Eye (tissue), 1 donor: ENCODE measurements at places on chromosomes 3 and 15.
A peak's percentile ranks its signal among the peaks of the same experiment; 100 is the strongest.

DNA sequence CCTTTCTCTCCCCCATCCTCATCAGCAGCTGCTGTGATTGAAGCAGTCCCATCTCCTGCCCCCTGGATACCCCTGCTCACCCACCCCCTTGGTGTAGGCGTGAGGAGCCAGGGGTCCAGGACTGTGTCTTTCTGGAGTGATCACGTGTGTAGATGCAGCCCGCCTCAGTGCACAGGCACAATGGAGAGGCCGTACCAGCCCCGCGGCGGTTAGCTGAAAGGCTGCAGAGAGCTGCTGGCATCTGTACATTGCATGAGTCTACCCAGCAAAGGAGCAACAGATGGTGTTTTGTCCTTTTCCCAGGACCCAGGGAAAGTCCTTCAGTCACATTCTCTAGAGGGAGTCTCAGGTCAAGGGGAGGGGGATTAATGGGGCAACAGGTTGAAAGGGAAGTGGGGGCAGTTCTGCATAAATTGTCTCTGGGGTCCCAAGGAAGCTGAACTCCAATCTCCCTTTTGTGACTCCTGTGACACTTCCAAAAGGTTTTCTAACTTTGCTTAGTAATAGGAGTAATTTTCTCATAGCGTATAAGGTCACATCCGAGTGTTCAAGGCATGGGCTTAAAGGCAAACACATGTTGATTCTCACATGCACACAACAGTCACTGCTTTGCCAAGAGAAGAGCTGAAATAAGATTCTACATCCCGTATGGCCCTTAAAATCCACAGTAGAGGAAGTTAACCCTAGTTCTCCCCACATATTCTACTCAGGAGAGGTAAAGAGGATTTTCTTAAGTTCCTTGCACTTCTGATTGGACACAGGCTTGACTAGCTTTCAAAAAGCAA, 7.1 kb downstream of the CSPG5 start:
- DNase-seq = peak; percentile 95

- peak; percentile 85 for DNase-seq
Measured at GRCh38 chr15:92810418-92811138, 89.5 kb upstream of the CHD2 start.

DNA sequence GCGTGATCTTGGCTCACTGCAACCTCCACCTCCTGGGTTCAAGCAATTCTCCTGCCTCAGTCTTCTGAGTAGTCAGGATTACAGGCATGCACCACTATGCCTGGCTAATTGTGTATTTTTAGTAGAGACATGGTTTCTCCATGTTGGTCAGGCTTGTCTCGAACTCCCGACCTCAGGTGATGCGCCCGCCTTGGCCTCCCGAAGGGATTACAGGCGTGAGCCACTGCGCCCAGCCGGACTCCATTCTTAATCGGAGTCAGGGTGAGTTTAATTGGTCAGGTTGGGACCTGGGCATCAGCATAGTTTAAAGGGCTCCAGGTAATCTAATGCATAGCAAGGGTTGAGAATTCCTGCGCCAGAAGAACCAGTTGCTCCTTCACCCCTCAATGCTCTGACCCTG, 29.2 kb downstream of the MAGEF1 start:
- DNase-seq = no peak

DNA sequence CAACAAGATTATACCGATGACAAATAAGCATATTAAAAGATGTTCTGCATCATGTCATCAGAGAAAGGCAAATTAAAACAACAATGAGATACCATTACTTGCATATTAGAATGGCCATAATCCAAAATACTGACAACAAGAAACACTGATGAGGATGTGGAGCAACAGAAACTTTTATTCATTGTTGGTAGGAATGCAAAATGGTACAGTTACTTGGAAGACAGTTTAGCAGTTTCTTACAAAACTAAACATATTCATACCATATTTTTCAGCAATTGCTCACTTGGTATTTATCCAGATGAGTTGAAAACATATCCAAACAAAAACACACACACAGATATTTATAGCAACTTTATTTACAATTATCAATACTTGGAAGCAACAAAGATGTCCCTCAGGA, 160.9 kb upstream of the MME start:
- no peak for DNase-seq

DNA sequence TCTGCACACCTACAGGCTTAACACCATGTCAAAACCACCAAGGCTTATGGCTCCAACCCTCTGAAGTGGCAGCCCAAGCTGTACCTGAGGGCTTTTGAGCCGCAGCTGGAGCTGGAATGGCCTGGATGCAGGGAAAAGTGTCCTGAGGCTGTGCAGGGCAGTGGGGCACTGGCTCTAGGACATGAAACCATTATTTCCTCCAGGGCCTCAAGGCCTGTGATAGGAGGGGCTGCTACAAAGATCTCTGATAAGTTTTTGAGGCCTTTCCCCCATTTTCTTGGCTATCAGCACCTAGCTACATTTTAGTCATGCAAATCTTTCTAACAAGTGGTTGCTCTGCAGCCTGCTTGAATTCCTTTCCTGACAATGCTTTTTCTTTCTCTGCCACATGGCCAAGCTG, 37.6 kb downstream of the SPATA16 start:
- DNase-seq = no peak

GRCh38 chr15:71496336-71496955, 313.9 kb upstream of the NR2E3 start:
- DNase-seq = no peak

DNA sequence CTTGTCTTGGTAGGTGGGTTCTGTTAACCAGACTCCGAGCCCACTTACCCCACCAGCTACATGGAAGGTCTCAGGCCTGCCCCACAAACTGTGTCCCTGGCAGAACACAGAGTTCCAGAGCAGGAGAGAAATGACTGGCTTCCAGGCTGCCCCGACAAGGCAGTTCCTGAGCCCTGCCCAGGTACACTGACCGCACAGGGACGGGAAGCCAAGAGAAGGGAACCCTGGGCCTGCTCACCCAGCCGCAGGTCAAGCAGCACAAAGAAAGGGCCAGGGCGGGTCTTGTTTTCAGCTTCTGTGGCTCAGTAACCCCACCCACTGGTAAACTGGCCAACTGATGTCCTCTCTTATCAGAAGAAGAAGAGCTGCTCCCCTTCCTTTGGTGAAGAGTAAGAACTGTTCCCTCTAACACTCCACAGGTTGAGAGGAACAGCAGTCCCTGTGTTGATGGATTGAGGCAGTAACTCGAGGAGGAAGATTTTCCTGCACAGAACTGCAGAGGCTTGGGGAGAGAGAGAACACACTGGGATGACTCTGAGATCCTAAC, 68.4 kb downstream of the CRTC3 start:
- no peak for DNase-seq

- DNase-seq = no peak
Measured at GRCh38 chr3:54965746-54966145, 37.9 kb upstream of the LRTM1 start.

GRCh38 chr15:58438111-58438510, 6.3 kb downstream of the LIPC start:
- DNase-seq = no peak

DNA sequence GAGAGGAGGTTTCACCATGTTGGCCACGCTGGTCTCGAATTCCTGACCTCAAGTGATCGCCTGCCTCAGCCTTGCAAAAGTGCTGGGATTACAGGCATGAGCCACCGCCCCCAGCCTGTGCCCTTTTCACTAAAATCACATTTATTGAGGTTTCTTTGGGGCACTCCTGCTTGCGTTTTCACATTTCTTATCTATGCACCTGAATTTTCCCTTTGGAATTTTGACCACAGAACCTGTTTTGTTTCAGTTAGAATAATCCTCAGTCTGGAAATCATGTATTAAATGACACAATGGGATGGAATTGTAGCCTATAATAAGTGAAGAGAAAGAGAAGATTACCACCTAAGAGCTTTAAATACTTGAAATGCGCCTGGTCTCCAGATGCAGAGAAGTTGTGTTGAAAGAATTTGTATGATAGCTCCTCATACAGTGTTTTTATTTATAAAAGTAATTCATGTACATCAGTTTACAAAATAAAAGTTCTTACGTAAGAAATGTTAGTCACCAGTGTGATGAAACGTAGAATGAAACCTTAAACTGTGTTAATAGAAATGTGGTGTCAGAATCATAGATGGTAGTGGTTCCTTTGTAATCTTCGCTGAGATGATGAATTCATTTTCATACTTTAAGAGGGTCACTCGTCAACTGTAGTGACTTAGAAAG, 107.0 kb downstream of the TCF12 start:
- DNase-seq = no peak

GRCh38 chr3:189001559-189001958, 170.2 kb upstream of the TPRG1 start:
- no peak for DNase-seq

- DNase-seq = no peak
Measured at GRCh38 chr15:79721256-79721655, 175.6 kb downstream of the MTHFS start.

- no peak for DNase-seq
Measured at GRCh38 chr3:190716211-190716610, 146.3 kb downstream of the GMNC start.

- DNase-seq = peak; percentile 85
Measured at GRCh38 chr3:134650431-134651346, at the start of gene KY. KY (minus strand) TSS chr3:134651022; CDS start chr3:134650960, 62 bp downstream.

- no peak for DNase-seq
Measured at GRCh38 chr3:9761919-9762318, 7.8 kb downstream of the CAMK1 start.

DNA sequence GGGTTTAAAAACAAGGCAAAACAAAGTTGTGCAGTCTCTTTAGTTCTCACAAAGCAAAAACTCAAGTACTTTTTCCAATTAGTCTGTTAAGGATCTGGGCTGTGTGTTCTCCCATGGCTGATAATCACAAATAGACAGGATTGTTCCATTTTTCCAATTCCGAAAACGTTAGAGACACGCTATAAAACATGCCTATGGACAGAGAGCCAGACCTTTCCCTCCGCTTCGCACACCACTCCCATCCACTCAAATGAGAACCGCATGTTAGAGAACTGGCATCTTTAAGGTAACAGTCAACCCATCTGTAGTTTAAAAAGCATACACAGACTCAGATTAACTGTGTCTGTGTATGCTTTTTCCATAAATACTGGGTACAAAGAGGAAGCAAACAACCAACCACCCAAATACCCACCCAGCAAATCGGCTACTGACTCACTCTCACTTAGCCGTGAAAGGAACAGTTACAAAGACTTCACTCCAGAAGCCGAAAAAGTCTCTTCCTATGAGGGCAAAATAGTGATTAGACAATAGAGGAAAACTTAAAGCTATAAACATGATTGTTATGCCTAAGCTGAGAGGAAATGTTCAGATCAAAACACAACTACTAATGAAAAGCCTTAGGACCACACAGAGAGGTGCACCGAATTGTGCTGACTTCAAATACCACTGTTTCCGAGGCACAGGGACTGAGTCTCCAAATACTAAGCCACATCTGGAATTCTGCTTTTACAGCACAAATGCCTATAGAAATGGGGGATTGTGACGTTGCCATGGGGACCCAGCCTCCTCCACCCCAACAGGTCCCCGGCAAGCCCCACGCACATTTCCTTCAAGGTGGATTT, 36.1 kb downstream of the IL17RD start:
- DNase-seq = peak; percentile 57

DNA sequence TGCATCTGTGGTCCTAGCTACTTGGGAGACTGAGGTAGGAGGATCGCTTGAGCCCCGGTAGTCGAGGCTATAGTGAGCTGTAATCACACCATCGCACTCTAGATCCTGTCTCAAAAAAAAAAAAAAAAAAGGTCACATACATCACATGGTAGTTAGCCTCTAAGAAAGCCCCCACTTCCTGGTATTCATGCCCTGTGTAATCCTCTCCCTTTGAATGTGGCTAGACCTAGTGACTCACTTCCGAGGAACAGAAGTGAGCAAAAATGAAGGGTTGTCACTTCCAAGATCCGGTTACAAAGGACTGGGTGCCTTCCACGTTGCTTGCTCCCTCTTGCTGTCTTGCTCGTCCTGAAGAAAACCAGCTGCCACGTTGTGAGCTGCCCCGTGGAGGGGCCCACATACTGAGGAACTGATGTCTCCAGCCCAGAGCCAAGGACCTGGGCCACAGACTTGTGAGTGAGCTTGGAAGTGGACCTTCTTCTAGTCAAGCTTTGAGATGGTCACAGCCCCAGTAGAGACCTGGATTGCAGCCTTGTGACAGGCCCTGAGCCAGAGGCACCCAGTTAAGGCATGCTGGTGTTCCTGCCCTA, 12.6 kb upstream of the LCTL start:
- no peak for DNase-seq

- peak; percentile 75 for DNase-seq
Measured at GRCh38 chr3:141454906-141455602, 31.8 kb upstream of the RASA2 start.

DNA sequence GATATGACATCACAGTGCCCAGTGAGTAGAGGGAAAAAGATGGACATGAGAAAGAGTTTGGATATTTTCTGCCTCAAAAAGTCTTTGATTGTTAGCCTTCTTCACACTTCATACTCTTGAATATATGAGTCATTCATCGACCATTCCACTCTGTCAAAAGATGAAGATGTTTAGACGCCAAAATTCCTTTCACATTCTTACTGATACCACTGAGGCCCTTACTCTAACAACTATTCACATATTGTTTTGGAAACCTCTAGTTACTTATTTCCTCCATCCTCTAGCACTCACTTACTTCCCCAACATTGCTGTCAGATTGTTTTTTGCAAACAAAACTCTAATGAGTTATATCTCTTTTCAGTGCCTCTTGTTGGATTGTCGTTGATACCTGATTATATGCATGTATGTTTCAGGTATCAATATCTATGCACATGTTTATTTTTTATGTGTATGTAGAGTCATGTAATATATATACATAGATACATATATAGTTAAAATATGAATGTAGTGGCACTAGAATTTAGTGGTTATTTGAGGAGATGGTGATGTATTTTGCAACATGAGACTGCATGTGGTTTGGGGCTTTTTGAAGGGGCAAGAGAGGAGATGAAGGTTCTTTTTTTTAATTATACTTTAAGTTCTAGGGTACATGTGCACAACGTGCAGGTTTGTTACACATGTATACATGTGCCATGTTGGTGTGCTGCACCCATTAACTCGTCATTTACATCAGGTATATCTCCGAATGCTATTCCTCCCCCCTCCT, 40.0 kb upstream of the OR5H6 start:
- DNase-seq = no peak

GRCh38 chr15:71334873-71335272, 219.6 kb downstream of the THSD4 start:
- peak; percentile 36 for DNase-seq

- DNase-seq = no peak
Measured at GRCh38 chr3:108079043-108079442, 11.8 kb downstream of the CD47 start.

- no peak for DNase-seq
Measured at GRCh38 chr3:43196721-43197120, 89.6 kb upstream of the SNRK start.

- DNase-seq = peak; percentile 64
Measured at GRCh38 chr3:119497820-119498185, 544 bp upstream of the TIMMDC1 start.

- DNase-seq = no peak
Measured at GRCh38 chr3:42290966-42291714, 25.2 kb upstream of the CCK start.
